ENCODE measurements at places on chromosomes 6 and 20. TPM values are rescaled to one million over a fixed set of nuclear protein-coding genes. Genes with fewer than 3 reads are reported as not detected.
A peak's percentile ranks its signal among the peaks of the same experiment; 100 is the strongest.

- DNase-seq = peak; percentile 51
These were observed 212.0 kb upstream of the SGK1 start for GRCh38 chr6:134529921-134530320.

DNA sequence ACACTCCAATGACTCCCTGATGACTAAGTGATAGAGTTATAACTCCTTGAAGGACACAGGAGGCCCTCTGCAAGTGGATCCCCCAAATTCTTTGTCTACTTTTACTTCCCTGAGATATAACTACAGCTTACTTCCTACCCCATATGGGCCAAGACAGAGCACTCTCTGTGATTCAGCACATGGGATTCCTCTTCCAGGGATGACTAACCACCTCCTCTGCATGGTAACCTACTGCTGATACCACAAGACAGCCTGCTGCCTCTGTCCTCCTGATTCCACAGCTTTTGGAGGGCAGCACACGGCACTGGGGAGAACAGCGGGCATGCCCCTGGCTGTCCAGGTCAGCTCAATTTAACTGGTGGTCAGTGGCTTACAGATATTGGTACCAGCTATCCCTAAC, 675.7 kb upstream of the AGPAT4 start:
- DNase-seq = no peak

DNA sequence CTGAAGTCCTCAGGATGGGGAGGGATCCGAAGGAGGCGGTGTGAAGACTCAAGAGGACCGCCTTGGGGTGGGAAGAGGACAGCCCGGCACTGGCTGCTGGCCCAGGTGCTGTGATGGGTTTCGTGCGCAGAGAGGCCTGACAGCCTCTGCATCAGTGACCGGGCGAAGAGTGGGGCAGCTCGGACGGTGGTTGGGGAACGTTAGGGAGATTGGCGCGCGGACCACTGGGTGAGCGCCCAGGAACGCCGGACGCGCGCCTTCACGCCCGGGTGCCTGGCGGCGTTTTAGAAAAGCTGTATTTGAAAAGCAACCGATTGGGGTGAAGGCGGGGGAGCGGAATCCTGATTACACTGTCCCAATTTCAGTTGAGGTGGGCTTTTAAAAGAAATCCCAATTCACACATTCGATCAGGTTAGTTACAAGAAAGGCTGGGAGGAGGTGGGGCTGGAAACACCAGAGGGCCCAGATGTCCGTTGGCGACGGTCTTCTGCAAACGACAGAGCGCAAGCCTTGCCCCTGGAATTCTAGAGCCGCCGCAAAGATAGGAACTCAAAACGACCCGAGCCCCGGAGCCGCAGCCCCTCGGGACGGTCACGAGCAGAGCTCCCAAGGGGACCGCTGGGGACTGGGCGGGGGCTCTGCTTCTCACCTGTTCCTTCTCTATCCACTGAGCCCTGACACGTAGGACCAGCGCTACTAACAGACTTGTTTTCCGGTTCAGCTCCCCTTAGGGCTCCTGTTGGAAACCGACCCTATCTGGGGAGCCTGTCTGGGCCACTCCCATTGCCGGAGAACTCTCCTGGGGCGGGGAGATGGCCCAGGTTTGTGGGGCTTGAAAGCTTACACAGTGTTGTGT, 8.5 kb upstream of the TRIM40 start:
- DNase-seq = no peak

DNA sequence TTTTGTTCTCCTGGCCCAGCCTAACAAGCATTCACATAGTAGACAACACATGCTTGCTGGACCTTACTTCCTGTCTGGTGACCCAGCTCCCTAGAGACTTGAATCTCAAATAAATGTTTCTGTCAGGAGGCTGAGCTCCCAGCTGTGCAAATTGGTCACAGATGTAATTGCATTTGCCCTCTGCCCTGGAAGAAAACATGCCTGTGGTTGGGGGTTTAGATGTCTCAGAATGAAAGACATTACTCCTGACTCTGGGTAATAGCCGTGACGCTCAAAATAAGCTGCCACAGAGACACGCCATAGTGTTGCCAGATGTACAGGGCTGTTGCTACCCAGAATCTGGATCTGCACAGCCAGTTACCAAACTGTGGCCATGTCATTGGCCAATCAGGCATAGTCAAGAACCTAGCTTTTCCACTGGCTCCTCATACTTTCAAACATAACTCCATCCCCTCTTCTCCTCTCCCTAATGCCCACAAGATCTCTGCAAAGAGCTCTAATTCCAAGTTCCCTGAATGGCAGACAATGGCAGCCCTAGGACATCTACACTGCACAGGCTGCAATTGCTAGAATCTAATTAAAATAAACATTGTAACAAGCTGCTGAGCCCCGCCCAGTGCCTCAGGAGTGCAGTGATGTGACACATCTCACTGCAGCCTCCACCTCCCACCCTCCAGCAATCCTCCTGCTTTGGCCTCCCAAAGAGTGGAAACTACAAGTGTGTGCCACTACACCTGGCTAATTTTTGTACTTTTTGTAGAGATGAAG, 32.8 kb upstream of the GMPR start:
- DNase-seq = no peak

- DNase-seq = peak; percentile 69
These were observed 125.8 kb downstream of the MCHR2 start for GRCh38 chr6:99868074-99868702.

GRCh38 chr6:11919771-11920440, 92.2 kb upstream of the HIVEP1 start:
- DNase-seq = no peak

Gene UST
- 0.12 TPM for total RNA-seq

- no peak for DNase-seq
These were observed 87.2 kb downstream of the ADAT2 start for GRCh38 chr6:143363299-143363698.

DNA sequence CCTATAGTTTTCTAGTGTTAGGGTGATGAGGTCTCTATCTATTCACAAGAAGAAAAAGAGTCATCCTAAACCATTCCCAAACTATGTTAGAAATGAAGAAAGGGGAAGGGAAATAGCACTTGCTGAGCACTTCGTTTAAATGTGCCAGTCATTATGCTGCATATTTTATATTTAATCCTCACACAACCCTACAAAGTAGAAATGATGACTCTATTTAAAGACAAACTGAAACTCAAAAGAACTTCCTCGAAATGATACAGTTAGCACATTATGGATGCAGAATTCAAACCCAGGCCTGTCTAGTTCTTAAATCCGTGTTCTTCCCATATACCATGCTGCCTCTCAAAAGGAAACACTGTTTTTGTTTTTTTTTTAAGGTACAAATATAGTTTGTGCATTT, 174.6 kb downstream of the GMPR start:
- no peak for DNase-seq

Gene BEND6
- 2.7 TPM for total RNA-seq

Gene CFAP61
- 0.32 TPM for total RNA-seq

- no peak for DNase-seq
These were observed 39.9 kb downstream of the MAPK14 start for GRCh38 chr6:36067374-36068011.

DNA sequence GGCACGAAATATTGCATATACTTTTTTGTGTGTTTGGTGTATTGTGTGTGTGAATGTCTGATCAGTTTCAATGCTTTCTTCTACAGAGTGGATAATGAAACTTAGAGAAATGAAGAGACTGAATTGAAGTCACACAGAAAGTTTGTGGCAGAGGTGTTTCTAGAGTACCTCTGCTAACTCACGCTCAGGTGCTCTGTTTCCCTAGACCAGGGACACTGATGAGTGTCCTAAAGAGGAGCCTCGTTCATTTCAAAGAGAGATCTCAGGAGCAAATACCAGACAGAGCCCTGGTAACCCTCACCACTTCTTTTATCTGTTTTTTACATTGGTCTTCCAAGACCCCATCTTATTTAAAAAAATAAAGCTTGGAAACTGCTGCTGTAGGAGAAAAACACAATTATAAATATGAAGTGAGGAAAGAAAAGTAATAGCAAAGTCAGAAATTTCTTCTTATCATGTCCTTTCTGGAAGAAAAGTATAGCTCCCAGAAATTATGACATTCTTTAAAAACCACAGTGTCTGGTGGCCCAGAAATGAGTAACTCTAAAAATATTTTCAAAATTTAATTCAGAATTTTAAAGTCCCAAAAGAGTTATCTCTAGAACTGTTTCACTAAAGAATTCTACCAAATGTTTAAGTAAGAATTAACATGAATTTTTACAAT, 720.6 kb downstream of the RFPL4B start:
- no peak for DNase-seq

GRCh38 chr6:104095661-104096416, 763.9 kb downstream of the HACE1 start:
- DNase-seq = no peak

DNA sequence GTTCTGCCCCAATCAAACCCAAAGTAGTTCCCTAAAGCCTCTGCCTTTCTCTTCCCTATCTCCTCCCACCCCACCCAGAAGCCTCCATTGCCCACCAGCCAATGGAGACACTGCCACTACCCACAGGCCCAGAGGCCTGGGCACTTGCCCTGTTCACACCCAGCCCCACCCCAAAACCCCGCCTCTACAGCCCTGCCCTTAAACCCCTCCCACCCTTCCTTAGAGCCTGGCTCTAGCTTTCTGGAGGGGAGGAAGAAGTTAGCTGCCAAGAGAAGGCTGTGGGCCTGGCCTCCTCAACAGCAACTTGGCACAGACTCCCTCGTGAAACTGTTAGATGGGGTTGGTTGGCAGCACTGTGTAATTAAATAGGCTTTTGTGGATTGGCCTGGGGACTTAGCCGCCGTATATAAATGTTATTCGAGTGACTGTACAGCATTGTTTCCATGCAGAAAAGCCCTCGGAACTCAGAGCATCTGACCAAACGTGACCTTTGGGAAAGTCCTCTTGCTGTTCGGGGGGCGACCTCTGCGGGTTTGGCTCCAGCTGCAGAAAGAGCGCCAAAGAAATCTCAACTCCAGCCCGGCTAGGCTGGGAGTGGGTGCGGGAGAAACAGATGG, 31.4 kb downstream of the COL11A2 start:
- DNase-seq = no peak

- no peak for DNase-seq
These were observed 25.5 kb downstream of the RNF144B start for GRCh38 chr6:18412644-18413043.
